ENCODE measurements at places on chromosomes 3 and 15.
A peak's percentile ranks its signal among the peaks of the same experiment; 100 is the strongest.

- peak; percentile 55 for DNase-seq
These were observed 2.9 kb downstream of the ADPRH start for GRCh38 chr3:119582178-119582577.

GRCh38 chr15:66734961-66735908, 33.2 kb downstream of the SMAD6 start:
- no peak for DNase-seq

GRCh38 chr3:191502583-191502982, 41.6 kb downstream of the PYDC2 start:
- no peak for DNase-seq

DNA sequence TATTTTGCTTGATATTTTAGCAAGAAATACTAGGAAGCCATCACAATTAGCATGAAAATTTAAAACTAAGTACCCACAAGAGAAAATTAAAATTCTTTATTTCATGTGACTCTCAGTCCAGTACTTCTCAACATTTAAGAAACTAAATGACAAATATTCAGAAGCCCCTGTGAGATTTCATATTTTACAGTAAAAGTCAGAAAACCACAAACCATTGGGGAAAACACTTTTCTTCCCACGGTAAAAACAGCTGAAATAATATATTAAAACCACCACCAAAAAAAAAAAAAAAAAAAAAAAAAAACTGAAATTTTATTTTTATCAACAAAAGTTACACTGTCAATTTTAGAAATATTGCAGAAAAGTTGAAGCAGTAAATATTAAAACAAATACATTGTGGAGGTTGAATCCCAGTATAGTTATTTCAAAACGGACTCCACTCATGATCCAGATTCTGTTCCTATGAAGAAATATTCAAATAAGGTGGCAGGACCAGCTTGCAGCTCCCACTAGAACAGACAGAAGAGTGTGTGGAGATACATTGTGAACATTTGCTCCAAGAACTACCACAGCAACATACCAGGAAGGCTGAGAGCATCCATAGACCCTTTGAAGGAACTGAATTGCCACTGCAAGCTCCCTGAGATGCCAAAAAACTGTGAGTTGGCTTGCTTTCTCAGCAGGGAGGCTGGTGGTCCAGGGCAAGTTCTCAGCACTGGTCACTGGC, 308.2 kb downstream of the CTNNB1 start:
- no peak for DNase-seq

DNA sequence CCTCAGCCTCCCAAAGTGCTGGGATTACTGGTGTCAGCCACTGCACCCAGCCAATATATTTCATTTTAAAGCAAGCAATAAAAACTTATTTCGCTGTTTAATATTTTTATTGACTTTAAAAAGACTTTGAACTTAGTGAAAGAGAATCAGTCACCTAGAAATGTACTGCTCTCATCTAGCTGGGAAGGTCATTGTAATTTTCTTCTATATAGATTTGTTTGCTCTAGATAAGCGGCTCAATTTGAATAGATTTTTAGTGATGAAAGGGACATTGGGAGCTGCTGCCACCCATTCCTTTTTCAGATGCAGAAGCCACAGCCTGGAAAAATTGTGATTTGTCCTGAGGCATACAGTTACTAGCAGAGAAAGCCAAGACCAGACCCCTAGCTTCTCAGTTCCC, 40.1 kb downstream of the CAPN7 start:
- DNase-seq: no peak

DNA sequence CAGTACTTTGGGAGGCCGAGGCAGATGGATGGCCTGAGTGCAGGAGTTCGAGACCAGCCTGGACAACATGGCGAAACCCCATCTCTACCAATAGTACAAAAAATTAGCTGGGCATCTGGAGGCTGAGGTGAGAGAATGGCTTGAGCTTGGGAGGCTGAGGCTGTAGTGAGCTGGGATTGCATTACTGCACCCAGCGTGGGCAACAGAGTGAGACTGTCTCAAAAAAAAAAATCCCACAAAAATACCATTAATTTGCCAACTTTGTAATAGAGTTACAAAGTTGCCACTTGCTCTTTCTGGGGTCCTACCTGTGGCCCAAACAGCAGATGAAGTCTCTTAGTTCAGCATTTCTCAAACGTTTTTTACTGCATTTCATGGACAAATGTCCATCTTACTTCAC, 6.0 kb upstream of the TFRC start:
- no peak for DNase-seq

- DNase-seq: peak; percentile 76
These were observed 16.9 kb upstream of the SEMA4B start for GRCh38 chr15:90184119-90184785.

DNA sequence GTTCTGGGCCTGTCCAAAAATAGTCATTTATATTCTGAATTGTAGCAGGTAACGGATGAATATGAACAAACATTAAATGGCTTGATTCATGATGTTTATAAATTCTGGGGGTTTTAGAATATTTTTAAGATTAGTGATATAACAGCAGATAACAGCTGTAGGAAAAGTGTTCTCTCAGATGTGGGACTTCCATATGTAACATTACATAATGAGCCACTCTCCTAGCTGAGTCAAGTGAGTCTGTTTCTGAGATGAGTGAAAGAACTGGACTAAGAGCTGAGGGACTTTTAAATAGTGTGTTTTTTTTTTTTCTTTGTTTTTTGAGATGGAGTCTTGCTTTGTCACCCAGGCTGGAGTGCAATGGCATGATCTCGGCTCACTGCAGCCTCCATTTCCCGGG, 13.9 kb downstream of the YEATS2 start:
- DNase-seq: no peak

DNA sequence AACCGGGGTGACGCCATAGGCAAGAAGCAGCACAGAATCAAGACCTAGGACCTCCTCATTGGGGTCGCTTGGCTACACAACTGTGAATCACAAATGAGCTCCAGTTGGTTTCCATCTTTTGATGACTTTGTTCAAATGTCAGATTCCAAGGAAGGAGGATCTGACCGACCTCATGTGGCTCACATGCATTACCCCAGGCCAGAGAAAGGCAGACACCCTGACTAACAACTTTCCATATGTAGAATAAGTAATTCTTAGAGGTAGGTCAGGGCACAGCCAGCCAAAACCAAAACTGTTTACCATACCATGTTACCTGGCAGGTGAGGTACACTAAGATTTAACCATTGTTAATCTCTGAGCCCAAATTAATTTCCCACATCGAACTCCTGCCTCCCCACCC, 96.5 kb downstream of the CCNL1 start:
- DNase-seq: no peak

GRCh38 chr15:85564686-85565085, 184.3 kb downstream of the AKAP13 start:
- DNase-seq: no peak

GRCh38 chr3:3531476-3531875, 267.8 kb upstream of the LRRN1 start:
- no peak for DNase-seq
